ENCODE measurements at places on chromosomes 6 and 20. TPM values are rescaled to one million over a fixed set of nuclear protein-coding genes. Genes with fewer than 3 reads are reported as not detected.

Gene CDH4
- total RNA-seq = 0.33 TPM

DNA sequence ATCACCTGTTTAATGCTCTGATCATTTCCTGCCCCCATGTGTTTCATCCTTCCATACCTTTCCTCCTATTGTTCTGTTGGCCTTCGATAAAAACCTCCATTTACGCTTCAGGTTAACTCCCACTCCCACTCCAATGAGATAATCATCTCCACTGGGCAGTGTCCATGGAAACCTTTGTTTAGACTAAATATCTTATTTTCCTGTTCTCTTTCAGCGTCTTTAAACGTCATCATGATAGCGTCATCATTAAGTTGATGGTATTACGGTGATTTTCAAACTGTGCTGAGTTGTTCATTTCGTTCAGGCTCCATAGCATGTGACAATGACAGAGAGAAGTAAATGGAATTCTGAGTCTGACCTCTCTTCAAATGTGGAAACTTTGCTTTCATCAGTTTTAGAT is 970.5 kb upstream of the SLC35B3 start:
- no peak overlapping the region for H3K4me3 ChIP-seq
- H3K27me3 ChIP-seq = no peaks in the 10 kb centered on the region
- H3K36me3 ChIP-seq = no peaks in the 10 kb centered on the region

- peaks cover 5% of the 10 kb centered on the region for H3K4me1 ChIP-seq
- no peaks in the 10 kb centered on the region for H3K27me3 ChIP-seq
- H3K4me3 ChIP-seq = no peak overlapping the region
- no peak overlapping the region for H3K27ac ChIP-seq
- H3K36me3 ChIP-seq = no peaks in the 10 kb centered on the region
- no peak for DNase-seq
Observed at GRCh38 chr6:148244217-148244935, 98.3 kb upstream of the SASH1 start.

- H3K4me3 ChIP-seq = no peak overlapping the region
- no peaks in the 10 kb centered on the region for H3K36me3 ChIP-seq
- H3K4me1 ChIP-seq = no peaks in the 10 kb centered on the region
- DNase-seq = no peak
Observed at GRCh38 chr20:46200582-46201570, 82.8 kb downstream of the CD40 start.

- H3K4me1 ChIP-seq = no peaks in the 10 kb centered on the region
- H3K27ac ChIP-seq = no peak overlapping the region
- no peak overlapping the region for H3K4me3 ChIP-seq
Observed at GRCh38 chr20:63454731-63455567, 17.5 kb downstream of the KCNQ2 start.

Gene SIRPB2
- 2.3 TPM for total RNA-seq

Gene OR2W1
- total RNA-seq = not detected

GRCh38 chr6:36757206-36757605 is 59.6 kb downstream of the RAB44 start:
- H3K27ac ChIP-seq = no peak overlapping the region
- H3K36me3 ChIP-seq = no peaks in the 10 kb centered on the region
- no peaks in the 10 kb centered on the region for H3K27me3 ChIP-seq
- peaks cover 11% of the 10 kb centered on the region for H3K4me1 ChIP-seq
- no peak overlapping the region for H3K4me3 ChIP-seq
- DNase-seq = no peak

Gene ROS1
- total RNA-seq = not detected

DNA sequence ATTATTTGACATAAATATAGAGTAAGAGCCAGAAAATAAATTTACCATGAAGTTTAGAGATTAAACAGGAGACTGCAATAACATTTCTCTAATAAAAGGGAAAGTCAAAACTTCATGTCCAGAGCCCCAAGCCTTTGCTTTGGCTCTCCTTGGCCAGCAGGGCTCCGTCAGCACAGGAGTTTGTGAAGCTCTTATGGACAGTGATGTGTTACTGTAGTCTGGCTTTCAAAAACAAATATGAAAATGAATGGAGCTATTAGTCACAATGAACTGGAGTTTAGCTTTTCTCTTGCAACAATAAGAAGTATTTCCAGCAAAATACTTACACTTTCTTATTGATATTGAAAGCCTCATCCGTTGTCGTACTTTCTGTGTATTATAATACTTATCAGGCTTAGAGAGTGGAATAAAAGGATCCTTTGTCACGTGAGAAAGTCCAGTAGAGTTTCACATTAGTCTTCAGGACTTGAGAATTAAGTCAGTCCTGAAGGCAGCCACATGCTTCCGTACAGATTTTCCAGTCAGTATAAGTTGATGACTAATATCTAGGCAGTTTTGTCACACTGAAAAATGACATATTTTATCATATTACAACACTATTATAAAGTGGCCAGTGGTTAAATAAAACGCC is 117.0 kb upstream of the PRL start:
- H3K4me3 ChIP-seq = no peak overlapping the region
- H3K27me3 ChIP-seq = no peaks in the 10 kb centered on the region
- H3K27ac ChIP-seq = no peak overlapping the region

- H3K4me3 ChIP-seq = no peak overlapping the region
- H3K36me3 ChIP-seq = no peaks in the 10 kb centered on the region
- no peak overlapping the region for H3K27ac ChIP-seq
- no peaks in the 10 kb centered on the region for H3K27me3 ChIP-seq
- no peaks in the 10 kb centered on the region for H3K4me1 ChIP-seq
Observed at GRCh38 chr6:137977206-137977605, 110.1 kb downstream of the TNFAIP3 start.

Gene RAE1
- total RNA-seq = 9.9 TPM

GRCh38 chr6:53441761-53442160 is 93.0 kb upstream of the ELOVL5 start:
- no peak for DNase-seq
- no peak overlapping the region for H3K27ac ChIP-seq
- no peaks in the 10 kb centered on the region for H3K4me1 ChIP-seq
- H3K27me3 ChIP-seq = no peaks in the 10 kb centered on the region
- H3K4me3 ChIP-seq = no peak overlapping the region

- H3K36me3 ChIP-seq = no peaks in the 10 kb centered on the region
- H3K27ac ChIP-seq = no peak overlapping the region
- H3K4me1 ChIP-seq = no peaks in the 10 kb centered on the region
- no peak for DNase-seq
Observed at GRCh38 chr20:16003310-16003709, 569.9 kb downstream of the KIF16B start.

Gene SAMD5
- 0.26 TPM for total RNA-seq

Gene OPRL1
- total RNA-seq = 2.6 TPM

DNA sequence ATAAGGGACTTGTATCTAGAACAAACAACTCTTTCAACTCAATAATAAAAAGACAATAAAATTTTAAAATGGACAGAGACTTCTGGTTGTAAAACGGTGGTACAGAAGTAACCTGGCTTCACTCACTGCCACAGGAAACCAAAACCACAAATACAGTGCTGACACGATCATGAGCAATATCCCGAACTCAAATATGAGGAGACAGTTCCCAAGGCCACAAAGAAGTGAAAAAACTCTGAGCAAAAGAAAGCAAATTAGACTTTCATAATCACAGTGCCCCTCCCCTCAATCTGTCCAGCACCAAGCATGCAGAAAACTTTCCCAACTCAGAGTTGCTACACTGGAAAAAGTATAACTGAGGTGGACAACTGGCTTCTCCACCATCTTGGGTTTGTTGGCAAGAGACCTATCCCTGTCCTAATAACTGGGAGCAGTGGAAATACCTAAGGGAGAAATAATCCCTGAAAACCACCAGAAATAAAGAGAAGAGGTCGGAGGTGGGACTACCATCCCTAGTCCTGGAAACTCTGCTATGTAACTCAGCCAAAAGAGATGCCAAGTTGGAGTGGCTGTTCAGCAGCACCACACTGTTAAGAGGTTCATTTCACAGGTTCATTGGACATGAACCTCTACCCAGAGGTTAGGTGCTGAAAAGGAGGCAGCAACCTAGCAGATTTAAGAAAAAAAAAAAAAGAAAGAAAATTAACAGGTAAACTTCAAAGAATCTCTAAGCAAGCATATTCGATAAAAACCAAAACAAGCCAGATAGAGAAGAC is 55.5 kb downstream of the REV3L start:
- no peak for DNase-seq
- H3K4me1 ChIP-seq = peaks cover 40% of the 10 kb centered on the region
- no peaks in the 10 kb centered on the region for H3K36me3 ChIP-seq
- no peak overlapping the region for H3K4me3 ChIP-seq

Gene MAP7
- 19.7 TPM for total RNA-seq

GRCh38 chr6:17431581-17431980 is 38.2 kb downstream of the CAP2 start:
- no peaks in the 10 kb centered on the region for H3K36me3 ChIP-seq
- no peak overlapping the region for H3K27ac ChIP-seq
- DNase-seq = no peak
- H3K4me1 ChIP-seq = peaks cover 14% of the 10 kb centered on the region
- no peaks in the 10 kb centered on the region for H3K27me3 ChIP-seq

DNA sequence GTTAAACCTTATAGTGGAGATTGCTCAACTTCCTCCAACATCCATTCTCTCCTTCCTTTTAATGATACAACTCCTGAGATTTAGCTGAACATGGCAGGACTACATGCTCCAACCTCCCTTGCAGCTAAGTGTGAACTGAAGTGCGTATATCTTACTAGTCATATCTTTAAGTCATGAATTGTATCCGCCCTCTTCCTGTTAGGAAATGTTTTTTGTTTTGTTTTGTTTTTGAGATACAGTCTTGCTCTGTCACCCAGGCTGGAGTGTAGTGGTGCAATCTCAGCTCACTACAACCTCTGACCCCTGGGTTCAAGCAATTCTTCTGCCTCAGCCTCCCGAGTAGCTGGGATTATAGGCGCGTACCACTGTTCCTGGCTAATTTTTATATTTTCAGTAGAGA is 8.8 kb upstream of the OSTM1 start:
- DNase-seq = no peak
- H3K27ac ChIP-seq = no peak overlapping the region
- H3K4me3 ChIP-seq = no peak overlapping the region
- no peaks in the 10 kb centered on the region for H3K4me1 ChIP-seq
- no peaks in the 10 kb centered on the region for H3K27me3 ChIP-seq

- H3K27me3 ChIP-seq = no peaks in the 10 kb centered on the region
- no peak overlapping the region for H3K4me3 ChIP-seq
- H3K4me1 ChIP-seq = no peaks in the 10 kb centered on the region
- no peak for DNase-seq
- H3K36me3 ChIP-seq = no peaks in the 10 kb centered on the region
Observed at GRCh38 chr6:130503146-130503545, 137.3 kb downstream of the TMEM200A start.

DNA sequence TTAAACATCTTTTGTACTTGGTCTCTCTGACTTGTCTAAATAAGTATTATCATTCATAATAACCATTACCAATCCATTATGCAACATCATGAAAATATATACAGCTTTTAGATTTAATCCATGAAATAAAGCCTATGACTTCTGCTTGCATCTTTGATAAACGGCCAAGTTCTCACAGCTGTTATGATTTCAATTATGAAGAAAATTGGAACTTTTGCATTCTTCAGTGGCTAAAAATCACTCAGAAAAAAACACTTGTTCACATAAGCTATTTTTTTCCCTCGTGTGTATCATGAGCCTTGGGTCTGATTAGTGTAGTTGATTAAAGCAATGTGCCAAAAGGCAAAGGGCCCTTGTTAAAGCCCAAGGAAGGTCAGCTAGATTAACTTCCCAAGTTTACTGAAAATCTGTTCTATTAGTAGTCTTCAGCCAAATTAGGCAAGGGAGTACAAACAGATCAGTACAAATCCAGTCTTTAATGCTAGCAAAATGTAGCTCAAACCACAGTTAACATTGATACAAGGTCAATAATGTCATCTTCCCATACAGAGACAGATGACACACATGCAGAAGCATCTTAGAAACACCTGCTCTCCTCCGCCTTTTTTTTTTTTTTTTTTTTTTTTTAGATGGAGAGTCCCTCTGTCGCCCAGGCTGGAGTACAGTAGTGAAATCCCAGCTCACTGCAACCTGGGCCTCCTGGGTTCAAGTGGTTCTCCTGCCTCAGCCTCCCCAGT is 69.9 kb downstream of the SGK1 start:
- peak overlapping the region; percentile 80 for H3K27ac ChIP-seq
- no peaks in the 10 kb centered on the region for H3K27me3 ChIP-seq
- DNase-seq = no peak

DNA sequence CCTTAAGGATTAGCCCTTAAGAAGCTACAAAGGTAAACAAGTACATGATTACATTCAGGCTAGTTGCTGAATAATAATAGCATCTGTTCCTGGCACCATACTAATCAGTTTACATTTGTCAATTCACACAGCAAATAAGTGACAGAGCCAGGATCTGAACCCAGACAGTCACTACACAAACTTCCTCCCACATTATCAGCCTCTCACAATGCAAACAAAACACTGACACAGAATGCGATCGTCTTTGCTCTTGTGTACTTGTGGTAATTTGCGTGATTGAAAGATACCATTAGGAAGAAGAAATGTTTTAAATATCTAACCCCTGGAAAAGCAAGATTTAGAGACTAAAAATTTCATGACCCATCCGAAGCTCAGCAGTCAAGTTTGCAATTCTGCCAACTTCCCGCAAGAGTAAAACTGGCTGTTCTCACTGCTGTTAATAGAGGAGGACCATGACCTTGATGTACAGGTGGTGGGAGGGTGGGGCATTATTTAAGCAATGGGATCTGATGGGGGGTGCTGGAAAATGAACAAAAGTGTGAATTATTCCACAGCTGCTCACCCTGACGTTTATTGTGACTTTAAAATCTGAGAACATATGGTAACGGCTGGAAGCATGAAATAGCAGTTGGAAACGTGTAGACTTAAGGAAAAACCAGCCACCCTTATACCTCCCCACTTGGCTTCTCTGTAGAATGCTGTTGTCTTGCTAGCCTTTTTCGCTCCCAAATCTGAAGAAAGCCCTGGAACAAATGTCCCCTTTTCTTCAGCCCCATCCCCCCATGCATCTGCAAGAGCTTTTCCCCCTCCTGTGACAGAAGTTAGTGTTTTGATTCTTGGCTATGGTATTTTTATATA is 95.3 kb upstream of the ARMC2 start:
- DNase-seq = peak; percentile 47
- H3K27me3 ChIP-seq = no peaks in the 10 kb centered on the region
- H3K4me3 ChIP-seq = no peak overlapping the region
- peak overlapping the region; percentile 81 for H3K27ac ChIP-seq
- H3K4me1 ChIP-seq = peaks cover 62% of the 10 kb centered on the region
- no peaks in the 10 kb centered on the region for H3K36me3 ChIP-seq

DNA sequence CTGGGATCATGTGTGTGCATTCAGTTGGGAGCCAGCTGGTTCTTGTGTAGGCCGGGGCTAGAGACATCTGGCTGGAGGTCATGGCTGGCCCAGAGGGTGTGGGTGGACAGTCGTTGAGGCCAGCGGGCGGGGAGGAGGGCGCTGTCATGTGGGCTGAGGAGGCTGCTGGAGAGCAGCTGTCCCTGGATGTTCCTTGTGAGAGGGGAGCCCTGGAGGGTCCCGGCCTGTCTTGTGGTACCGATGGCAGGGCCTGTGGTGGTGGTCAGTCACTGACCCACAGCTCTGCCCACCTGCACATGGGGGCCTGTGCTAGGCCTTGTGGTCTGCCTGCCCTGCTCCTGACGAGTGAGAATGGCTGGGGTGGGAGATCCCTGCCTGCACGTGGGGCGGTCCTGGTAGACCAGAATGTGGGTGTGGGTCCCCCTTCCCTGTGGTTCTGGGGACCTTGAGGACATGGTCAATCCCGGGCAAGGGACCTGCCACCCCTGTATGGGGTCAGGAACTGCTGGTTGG is 1.9 kb upstream of the C20orf204 start:
- no peak overlapping the region for H3K27ac ChIP-seq
- no peaks in the 10 kb centered on the region for H3K27me3 ChIP-seq
- no peak overlapping the region for H3K4me3 ChIP-seq
- H3K4me1 ChIP-seq = peaks cover 18% of the 10 kb centered on the region
- no peaks in the 10 kb centered on the region for H3K36me3 ChIP-seq

Data from body of pancreas (tissue), 4 donors.